ENCODE measurements at places on chromosomes 7 and 10. TPM values are rescaled to one million over a fixed set of nuclear protein-coding genes. Genes with fewer than 3 reads are reported as not detected.

The STK31 gene
- total RNA-seq = 2.3 TPM

The INMT gene
- 48.1 TPM for total RNA-seq

The CFAP69 gene
- total RNA-seq = 26.4 TPM

DNA sequence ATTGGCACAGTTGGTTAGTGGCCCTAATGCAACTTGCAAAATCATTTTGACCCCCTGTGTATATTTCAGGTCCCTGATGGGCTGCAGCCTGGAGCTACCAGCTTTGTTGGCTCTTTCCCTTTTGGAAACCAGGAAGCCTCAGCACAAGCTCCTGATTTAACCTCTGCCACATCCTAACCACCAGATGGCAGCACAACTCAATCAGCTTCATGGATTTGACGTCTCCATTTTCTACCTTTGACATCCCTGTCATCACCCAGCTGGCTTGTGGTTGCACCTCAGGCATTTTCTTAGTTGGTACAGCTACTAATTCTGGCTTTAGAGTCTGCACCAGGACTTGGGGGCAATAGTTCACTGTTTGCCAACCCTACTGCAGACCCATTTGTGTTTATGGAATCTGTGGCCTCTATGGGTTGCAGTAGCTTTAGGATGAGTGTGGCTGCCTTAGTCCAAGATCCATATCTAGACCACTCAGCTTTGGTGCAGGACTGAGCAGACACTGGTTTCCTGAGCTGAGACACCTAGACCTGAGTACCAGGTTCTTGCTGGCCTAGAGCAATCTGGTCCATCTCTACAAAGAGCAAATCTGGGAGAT lies 456.2 kb downstream of the REEP3 start:
- no peaks in the 10 kb centered on the region for H3K4me1 ChIP-seq
- H3K4me3 ChIP-seq = no peak overlapping the region
- no peak overlapping the region for H3K27ac ChIP-seq
- peak; percentile 28 for DNase-seq
- no peaks in the 10 kb centered on the region for H3K27me3 ChIP-seq
- no peaks in the 10 kb centered on the region for H3K36me3 ChIP-seq

- H3K27ac ChIP-seq = no peak overlapping the region
- H3K27me3 ChIP-seq = peaks cover 16% of the 10 kb centered on the region
- no peak overlapping the region for H3K4me3 ChIP-seq
Observed at GRCh38 chr7:30683816-30684215, 1.6 kb upstream of the CRHR2 start.

DNA sequence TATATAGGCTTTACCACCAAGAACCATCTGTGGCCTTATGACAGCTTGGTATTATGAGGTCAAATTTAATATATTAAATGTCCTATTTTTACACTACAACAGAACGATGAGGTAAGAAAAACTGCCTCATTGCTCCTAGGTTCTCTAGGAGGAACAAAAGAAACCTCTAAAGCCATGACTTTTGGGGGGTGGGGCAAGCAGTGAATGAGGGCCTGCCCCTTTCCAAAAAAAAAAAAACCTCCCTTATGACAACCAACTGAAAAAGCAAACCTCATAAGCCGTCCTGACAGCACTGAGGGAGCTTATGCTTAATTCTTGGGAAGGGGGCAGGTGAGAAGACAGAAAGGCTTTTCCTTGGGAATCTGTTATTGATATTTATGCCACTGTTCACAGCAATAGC lies 116.6 kb downstream of the KMT2E start:
- no peaks in the 10 kb centered on the region for H3K27me3 ChIP-seq
- no peak for DNase-seq
- no peak overlapping the region for H3K27ac ChIP-seq
- no peak overlapping the region for H3K4me3 ChIP-seq
- H3K36me3 ChIP-seq = no peaks in the 10 kb centered on the region

- DNase-seq = no peak
- no peak overlapping the region for H3K4me3 ChIP-seq
- no peaks in the 10 kb centered on the region for H3K4me1 ChIP-seq
- no peaks in the 10 kb centered on the region for H3K36me3 ChIP-seq
- H3K27me3 ChIP-seq = no peaks in the 10 kb centered on the region
Observed at GRCh38 chr10:59314268-59314667, 48.1 kb downstream of the FAM13C start.

GRCh38 chr10:10385831-10386230 lies 631.8 kb upstream of the CELF2 start:
- no peaks in the 10 kb centered on the region for H3K36me3 ChIP-seq
- H3K4me1 ChIP-seq = no peaks in the 10 kb centered on the region
- H3K27me3 ChIP-seq = no peaks in the 10 kb centered on the region
- no peak for DNase-seq
- H3K27ac ChIP-seq = no peak overlapping the region

DNA sequence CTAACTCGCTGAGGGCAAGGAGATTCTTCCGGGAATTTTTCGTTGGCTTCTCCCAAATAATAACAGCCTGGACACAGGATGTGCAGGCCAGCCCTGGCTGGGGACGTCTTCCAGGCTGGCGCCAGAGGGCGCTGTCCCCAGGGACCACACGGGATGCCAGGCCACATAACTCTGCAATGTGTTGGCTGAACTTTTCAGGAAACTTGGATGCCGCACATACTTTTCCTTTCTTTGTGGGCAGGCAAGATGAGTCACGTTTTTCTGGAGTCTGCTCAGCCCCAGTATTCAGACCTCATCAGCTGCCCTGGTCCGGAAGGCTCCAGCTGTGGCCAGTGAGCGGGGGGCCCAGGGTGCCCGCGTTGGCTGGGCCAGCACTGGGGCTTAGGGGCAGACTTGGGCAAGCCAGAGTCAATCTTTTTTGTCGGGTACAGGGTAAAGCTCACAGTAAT lies 122.7 kb downstream of the PRKAG2 start:
- H3K36me3 ChIP-seq = no peaks in the 10 kb centered on the region
- peak; percentile 86 for DNase-seq

- no peak for DNase-seq
- H3K4me1 ChIP-seq = no peaks in the 10 kb centered on the region
- no peaks in the 10 kb centered on the region for H3K27me3 ChIP-seq
- H3K4me3 ChIP-seq = no peak overlapping the region
- no peaks in the 10 kb centered on the region for H3K36me3 ChIP-seq
Observed at GRCh38 chr10:105827133-105827532, 1186.0 kb downstream of the SORCS3 start.

DNA sequence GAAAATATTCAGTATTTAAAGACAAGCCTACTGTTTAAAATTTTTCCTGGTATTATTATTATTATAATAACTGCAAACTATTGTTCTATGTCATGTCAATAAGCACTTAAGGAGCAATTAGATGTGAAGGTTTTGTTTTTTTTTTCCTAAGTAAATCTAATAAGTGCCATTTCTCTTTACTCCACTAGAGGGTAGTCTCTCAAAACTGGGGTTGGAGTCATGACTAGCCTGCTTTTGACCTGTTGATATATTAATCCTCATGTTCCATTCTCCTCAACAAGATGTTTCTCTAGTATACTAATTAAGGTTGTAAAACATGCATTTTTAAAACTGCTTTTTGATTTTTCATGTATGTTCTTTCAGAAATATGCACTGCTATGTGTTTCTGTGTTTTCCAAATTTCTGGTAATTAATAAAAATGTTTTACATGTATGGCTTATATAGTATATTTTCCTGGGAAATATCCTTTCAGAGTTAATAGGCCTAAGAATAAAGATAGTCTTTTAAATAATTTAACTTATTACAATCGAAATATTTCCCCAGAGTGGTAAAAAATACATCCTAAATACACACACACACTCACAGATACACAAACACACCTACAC lies 1.0 kb upstream of the LRRN3 start:
- H3K4me3 ChIP-seq = no peak overlapping the region
- H3K36me3 ChIP-seq = no peaks in the 10 kb centered on the region
- no peak for DNase-seq
- peaks cover 5% of the 10 kb centered on the region for H3K4me1 ChIP-seq

All from body of pancreas (tissue), 4 donors.